ENCODE measurements at places on chromosomes 1 and 21.

- no peak for DNase-seq
These were observed 14.9 kb downstream of the FASLG start for GRCh38 chr1:172673761-172674160.

DNA sequence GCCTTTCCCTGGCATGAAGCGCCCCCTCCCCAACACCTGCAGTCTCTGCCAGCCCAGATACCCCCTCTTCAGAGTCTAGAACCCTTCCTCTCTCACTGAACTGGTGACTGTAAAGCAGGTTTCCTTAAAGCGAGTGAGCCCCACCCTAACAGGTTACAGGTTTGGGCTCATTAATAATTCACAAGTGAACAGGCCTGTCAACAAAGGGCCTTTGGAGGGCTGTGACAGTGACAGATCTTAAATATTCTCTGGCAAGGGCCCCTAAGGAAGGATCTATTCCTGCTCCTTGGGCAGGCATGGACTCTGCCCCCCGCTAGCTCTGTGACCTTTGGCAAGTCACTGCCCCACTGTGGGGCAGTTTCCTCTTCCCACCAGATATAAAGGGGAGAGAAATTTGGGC, 5.6 kb upstream of the TTC39A start:
- no peak for DNase-seq

- peak; percentile 92 for DNase-seq
These were observed 34.6 kb downstream of the TGFBR3 start for GRCh38 chr1:91851130-91852010.

GRCh38 chr1:227745568-227746265, 10.5 kb downstream of the SNAP47 start:
- no peak for DNase-seq

DNA sequence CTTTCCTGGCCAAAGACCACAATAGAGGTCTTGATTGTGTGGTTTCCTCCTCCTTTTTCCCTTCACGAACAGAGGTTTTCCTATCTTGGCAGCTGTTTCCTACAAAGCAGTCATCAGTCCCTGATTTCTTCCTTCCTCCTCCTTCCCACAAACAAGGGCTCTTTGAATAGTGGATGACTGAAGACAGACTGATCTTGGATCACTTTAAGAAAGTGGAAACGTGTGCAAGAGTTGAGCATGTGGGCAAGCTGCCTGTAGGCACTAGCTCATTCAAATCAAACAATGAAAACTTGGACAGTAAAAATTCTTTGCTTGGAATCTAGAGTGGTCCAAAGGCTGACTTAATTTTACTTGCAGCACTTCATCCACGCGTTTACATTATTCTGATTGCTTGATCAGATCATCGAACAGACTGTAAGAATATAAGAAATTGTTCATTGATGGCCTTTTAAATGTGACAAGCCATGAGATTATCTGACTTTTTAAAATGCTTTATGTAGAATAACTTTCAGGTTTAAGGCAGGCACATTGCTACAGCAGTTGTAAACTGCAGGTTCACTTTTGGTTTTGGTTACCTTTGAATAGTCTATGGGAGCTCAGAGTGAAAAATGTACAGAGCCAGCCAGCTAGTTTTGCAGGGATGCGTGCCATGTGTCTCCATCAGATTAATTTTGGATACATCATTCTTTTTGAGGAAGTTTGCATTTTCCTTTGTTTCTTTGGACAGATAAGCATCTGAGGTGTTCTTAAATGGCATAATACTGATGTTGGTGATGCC, 34.4 kb downstream of the ADGRL2 start:
- no peak for DNase-seq

- no peak for DNase-seq
These were observed 71.5 kb downstream of the CLCA4 start for GRCh38 chr1:86618358-86618757.

DNA sequence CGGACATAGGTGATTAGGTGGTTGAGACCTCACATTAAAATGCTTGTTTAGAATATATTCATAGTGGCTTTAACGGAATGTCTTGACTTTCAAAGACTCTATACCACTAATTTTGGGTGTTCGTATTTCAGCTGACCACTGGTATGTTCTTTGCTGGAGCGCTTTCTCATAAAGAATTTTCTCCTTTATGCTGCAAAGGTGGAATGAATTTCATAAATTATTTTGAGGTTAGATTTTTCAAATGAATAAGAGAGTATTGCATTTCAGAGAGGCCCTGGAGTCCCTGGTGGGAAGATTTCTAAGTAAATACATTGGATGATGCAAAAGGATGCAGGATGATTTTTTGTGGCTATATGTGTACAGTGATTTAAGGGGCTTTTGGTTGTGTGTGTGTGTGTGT, 55.8 kb downstream of the HUNK start:
- DNase-seq = no peak

GRCh38 chr1:30768830-30769718, 11.5 kb upstream of the LAPTM5 start:
- DNase-seq = peak; percentile 77

GRCh38 chr1:62177621-62178020, 17.0 kb upstream of the L1TD1 start:
- no peak for DNase-seq

- DNase-seq = no peak
These were observed 360.1 kb upstream of the PLXNA2 start for GRCh38 chr1:208604295-208604694.

- DNase-seq = peak; percentile 12
These were observed 3.4 kb downstream of the WNT9A start for GRCh38 chr1:227944090-227944930.

GRCh38 chr21:45542242-45542666, at the start of gene SLC19A1:
Gene SLC19A1 (minus strand): TSS chr21:45542440. CDS start chr21:45537959, 4,481 bp downstream.
- peak; percentile 45 for DNase-seq

DNA sequence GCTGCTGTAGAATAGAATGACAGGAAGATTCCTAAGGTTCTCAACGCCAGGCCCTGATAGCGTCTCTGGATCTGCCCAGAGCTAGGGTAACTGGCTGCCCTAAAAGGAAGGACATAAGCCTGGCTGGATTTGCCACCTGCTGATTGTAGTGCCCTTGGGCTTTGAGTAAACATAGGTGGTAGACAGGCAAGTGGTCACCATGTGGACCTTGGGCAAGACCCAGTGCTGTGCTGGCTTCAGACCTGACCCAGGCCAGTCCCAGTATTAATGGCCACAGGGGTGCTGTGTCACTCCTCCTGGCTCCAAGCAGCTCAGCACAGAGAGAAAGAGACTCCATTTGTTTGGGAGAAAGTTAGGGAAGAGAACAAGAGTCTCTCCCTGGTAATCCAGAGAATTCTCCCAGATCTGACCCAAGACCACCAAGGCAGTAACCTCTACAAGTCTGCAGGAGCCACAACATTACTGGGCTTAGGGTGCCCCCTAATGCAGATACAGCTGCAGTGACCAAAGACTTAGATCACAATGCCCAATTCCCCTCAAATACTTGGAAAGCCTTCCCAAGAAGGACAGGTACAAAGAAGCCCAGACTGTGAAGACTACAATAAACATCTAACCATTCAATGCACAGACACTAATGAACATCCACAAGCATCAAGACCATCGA, 44.5 kb downstream of the PHTF1 start:
- DNase-seq = no peak

- no peak for DNase-seq
These were observed 281.1 kb downstream of the DNM3 start for GRCh38 chr1:172122381-172122780.

- DNase-seq = peak; percentile 91
These were observed at the start of gene AGTRAP for GRCh38 chr1:11735854-11736745. Gene AGTRAP (plus strand): TSS chr1:11736136. CDS start chr1:11736209, 73 bp downstream.

- DNase-seq = no peak
These were observed 76.0 kb downstream of the GFI1 start for GRCh38 chr1:92410706-92411105.

GRCh38 chr1:59556398-59556797, 258.4 kb upstream of the HOOK1 start:
- peak; percentile 22 for DNase-seq

- no peak for DNase-seq
These were observed 223.0 kb downstream of the LTN1 start for GRCh38 chr21:28769683-28770082.

DNA sequence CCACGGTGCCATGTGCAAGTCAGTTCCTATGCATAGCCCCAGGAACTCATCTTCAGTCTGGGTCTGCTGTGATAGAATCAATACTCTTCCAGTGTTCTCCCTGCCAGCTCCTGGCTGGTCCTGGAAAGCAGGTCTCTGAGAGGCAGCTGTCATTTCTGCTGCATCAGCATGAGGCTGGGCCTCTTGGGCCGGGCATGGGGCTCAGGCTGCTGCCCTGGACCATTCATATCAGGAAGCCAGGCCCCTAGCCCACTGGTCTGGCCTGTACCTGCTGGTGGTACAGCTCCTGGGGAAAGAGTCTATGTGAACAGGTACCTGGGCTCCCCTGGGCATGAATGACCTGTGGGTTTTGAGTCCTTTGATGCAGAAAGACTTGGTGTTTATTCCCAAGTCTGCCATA, 173.6 kb upstream of the CSF3R start:
- DNase-seq = no peak

DNA sequence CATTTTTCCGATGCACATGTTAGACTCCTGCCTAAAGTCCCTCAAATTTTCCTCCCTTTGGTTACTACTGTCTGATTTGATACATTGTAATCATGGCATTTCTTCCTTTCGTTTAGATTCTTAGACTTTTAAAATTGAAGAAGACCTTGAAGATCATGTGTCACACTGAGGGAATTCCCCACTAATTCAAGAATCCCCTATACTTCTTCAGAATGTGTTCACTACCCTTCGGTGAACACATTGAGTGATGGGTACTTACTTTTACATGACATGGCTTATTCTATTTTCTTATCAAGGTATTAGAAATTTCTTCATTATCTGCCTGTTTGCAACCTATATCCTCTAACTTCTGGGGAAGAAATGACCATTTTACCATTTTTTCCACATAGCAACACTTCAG, 85.9 kb downstream of the LHX8 start:
- no peak for DNase-seq

- peak; percentile 54 for DNase-seq
These were observed 27.2 kb upstream of the FOXE3 start for GRCh38 chr1:47388891-47389238.

DNA sequence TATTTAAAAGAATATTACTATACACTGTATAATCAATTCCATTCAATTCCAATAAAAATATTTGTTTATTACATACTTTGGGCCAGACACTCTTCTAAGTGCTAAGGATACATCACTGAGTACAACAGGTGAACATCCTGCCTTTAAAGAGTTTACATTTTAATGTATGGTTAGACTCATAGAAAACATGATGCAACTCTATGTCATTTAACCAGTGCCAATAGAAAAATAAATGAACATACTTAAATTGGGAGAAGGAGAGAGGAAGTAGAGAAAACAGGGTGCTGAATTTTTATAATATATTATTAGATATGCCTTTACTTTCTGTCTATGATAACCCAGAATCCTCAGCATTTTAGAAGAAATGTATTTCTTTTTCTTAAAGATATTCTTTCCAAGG, 119.2 kb downstream of the TSEN15 start:
- DNase-seq = no peak

DNA sequence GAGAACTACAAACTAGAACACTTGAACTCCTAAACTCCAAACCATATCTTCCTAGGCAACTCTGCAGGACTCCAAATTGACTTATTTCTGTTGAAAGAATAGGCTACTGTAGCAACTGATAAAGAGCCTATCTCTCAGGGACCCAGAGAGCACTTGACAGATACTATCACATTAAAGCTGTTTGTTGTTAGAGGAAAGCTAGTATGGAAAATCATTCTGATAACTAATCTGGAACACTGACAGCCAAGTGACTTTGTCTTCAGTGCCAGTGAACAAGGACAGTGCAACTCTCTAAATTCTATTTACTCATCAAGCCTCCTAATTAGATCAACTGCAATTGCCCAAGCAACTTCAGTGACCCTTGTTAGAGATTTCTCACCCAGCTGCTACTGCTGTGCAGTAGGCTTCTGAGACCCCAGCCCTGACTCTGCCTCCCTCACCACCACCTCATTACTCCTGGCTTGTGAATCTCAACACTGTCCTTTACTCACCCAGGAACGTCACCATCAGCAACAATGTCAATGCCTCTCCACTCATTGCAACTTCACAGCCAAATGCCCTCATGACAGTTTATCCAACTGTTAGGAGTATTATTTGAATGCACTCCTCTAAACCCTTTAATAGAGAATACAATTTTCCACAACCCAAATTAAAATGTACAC, 7.4 kb upstream of the RGS13 start:
- no peak for DNase-seq

- DNase-seq = peak; percentile 4
These were observed 18.3 kb upstream of the PADI4 start for GRCh38 chr1:17289721-17290120.

DNA sequence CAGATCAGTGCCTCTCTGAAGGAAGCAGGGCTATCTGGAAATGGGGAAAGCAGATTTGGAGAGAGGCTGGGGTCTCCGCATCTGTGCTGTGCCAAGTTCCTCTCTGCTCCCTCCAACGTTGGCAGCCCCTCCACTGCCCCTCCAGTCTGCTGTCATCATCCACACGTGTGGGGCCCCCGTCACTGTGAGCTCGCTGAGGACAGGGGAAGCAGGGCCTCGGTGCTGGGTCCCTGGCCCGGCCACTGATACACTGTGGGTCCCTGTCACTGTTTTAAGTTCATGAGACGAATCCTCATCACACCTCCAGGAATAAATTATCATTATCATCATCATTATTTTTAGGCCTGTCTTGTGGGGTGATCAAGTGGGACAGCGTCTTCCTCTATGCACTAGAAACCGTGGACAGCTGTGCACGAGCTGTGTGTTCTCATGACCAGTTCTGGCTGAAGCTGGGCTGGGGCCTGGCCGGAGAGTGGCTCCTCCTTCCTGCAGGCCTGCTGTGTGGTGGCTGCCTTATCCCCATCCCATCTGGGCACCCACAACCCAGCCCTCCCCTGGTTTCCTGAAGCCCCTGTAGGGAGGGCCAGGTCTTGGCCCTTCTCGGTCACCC, 52.2 kb downstream of the DMRTB1 start:
- DNase-seq = peak; percentile 34

DNA sequence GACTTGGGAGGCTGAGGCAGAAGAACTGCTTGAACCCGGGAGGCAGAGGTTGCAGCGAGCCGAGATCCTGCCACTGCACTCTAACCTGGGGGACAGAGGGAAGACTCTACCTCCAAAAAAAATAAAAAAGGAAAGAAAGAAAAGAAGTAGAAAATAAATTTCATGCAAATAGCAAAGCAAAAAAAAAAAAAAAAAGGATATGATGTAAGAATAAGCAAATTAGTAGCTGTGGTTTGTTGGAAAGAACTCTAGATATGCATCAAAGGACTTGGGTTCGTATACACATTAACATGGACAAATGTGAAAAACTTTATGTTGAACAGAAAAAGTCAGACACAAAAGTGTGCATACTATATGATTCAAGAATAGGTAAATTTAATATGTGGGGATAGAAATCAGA, 11.9 kb downstream of the WASF2 start:
- DNase-seq = no peak

- peak; percentile 87 for DNase-seq
These were observed 177.7 kb upstream of the EDN2 start for GRCh38 chr1:41662061-41662764.

DNA sequence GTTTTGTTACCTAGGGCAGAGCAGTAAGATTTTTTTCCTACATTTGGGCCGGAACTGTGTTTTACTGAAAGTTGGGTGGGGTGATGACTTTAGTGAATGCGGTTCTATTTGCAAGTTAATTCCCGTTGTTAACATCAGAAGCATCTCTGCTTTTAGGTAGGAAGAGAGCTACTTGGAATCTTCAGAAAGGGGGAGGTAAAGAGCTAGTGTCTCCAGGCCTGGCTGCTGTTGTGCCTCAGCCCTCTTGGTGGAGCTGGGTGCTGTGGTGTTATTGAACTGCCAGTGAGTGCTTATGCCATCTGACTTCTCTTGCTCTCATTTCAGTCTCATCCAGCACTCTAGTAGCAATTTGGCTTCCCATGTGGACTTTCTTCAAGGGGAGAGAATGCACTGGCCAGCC, 3.4 kb downstream of the KDM4A start:
- DNase-seq = peak; percentile 25

Data from fibroblast of villous mesenchyme (primary cell).